ENCODE measurements at places on chromosomes 1 and 21. TPM values are rescaled to one million over a fixed set of nuclear protein-coding genes. Genes with fewer than 3 reads are reported as not detected.

The KRTAP13-2 gene
- not detected for total RNA-seq

The RFX5 gene
- total RNA-seq: 62.0 TPM

The CR1 gene
- total RNA-seq: 2.8 TPM

The CELA2A gene
- not detected for total RNA-seq

The S100A14 gene
- not detected for total RNA-seq

The TAS1R1 gene
- total RNA-seq: not detected

The TFAP2E gene
- 3.8 TPM for total RNA-seq

The GUCA2B gene
- total RNA-seq: not detected

DNA sequence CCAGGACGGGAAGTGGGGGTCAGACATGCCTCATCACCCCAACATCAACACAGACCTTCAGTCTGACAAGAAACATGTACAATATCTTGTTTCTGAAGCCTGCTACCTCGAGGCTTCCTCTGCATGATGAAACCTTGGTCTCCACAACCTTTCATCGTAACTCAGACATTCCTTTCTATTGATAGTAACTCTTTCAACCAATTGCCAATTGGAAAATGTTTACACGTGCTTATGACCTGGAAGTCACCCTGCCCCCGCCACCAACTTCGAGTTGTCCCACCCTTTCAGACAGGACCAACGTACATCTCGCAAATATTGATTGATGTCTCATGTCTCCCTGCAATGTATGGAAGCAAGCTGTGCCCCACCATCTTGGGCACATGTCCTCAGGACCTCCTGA, 159.5 kb downstream of the ETS2 start:
- no peak for DNase-seq

DNA sequence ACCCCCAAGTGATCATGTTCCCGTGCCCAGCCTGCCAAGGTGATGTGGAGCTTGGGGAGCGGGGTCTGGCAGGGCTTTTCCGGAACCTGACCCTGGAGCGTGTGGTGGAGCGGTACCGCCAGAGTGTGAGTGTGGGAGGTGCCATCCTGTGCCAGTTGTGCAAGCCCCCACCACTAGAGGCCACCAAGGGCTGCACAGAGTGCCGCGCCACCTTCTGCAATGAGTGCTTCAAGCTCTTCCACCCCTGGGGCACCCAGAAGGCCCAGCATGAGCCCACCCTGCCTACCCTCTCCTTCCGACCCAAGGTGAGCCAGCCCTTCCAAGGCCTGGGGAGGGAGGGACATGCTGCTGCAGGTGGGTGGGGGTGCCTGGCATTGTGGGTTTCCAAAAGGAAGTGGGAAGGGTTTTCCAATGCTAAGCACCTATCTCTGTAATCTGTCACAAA, 2.3 kb downstream of the TRIM46 start:
- DNase-seq: no peak

DNA sequence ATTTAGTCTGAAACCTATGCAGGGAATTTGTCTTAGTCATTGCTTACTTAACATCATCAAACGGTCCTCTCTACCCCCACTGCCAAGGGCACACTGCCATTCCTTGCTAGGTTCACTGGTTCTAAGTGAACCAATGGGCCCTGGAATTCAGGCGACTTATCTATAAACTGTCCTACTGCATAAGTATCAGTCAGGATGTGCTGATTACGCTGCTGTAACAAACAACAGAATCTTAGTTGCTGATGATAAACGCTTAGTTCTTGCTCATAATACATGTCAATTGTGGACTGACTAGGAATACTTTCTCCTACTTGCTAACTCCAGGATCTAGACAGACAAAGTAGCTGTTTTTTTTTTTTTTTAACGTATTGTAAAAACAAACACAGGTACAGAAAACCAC, 136.1 kb downstream of the PRDM2 start:
- no peak for DNase-seq

GRCh38 chr1:87179076-87179810, 149.4 kb upstream of the LMO4 start:
- no peak for DNase-seq

GRCh38 chr1:67214420-67215174, 48.3 kb downstream of the IL23R start:
- DNase-seq: peak; percentile 30

- DNase-seq: no peak
Observed at GRCh38 chr1:237324226-237324625, 282.2 kb downstream of the RYR2 start.

- no peak for DNase-seq
Observed at GRCh38 chr1:39213511-39214002, 9.1 kb downstream of the MACF1 start.

GRCh38 chr21:32004291-32004690, 131.5 kb downstream of the HUNK start:
- DNase-seq: no peak

DNA sequence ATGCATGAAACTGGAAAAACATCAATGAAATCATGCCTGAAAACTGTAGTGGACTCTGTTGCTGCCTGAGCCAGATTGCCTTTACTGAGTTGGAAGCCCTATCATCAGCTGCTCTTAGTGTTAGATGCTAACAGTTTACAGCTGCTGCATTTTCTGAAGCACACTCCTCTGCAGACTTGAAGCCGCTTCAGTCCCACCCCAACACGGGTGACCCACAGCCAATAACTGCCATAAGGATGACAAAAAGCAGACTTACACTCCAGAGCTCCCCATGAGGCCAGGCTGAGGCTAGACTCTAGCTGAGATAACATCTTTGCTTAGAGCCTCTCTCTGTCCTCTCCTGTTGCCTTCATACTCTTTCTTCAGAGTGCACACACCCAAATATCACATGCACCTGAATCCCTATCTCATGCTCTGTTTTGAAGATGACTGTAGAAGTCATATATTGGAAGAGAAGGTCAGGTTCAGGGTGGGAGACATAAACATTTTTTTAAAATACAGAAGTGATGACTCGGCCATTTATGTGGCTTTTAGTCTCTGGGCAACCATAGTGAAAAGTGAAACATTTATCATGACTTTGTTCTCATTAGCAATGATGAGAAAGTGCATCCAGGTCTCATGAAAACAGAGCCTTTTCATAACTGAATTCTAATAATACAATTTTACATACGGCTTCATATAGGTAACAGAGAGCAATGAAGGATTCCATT, 161.0 kb downstream of the KCNK2 start:
- no peak for DNase-seq

- peak; percentile 19 for DNase-seq
Observed at GRCh38 chr1:239814306-239814881, 277.3 kb upstream of the FMN2 start.

- no peak for DNase-seq
Observed at GRCh38 chr1:168344517-168344916, 63.8 kb downstream of the TBX19 start.

- DNase-seq: peak; percentile 33
Observed at GRCh38 chr1:63322944-63323864, 837 bp downstream of the FOXD3 start.

GRCh38 chr1:96834986-96835385, 113.4 kb downstream of the PTBP2 start:
- DNase-seq: no peak

- no peak for DNase-seq
Observed at GRCh38 chr1:37410815-37411214, 63.6 kb upstream of the ZC3H12A start.

GRCh38 chr21:38396325-38396724, 102.0 kb downstream of the ERG start:
- DNase-seq: no peak

DNA sequence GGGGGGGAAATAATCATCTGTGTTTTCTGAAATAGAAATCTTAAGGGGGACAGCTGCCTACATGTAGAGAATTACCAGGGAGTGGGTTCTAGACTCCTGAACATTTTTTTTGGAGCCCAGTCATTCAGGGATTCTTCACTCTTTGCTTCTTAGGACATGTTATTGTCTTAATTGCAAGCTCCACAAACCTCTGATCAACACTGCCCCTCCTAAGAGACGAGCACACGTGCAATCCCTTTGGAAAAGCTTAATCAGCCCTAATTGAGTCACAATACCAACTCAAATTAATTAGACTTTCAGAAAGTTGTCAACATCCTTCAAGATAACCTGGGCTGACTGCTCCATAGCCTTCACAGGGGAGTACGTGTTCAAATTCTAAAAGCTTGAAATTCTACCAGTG, 21.4 kb downstream of the RGS8 start:
- DNase-seq: no peak

DNA sequence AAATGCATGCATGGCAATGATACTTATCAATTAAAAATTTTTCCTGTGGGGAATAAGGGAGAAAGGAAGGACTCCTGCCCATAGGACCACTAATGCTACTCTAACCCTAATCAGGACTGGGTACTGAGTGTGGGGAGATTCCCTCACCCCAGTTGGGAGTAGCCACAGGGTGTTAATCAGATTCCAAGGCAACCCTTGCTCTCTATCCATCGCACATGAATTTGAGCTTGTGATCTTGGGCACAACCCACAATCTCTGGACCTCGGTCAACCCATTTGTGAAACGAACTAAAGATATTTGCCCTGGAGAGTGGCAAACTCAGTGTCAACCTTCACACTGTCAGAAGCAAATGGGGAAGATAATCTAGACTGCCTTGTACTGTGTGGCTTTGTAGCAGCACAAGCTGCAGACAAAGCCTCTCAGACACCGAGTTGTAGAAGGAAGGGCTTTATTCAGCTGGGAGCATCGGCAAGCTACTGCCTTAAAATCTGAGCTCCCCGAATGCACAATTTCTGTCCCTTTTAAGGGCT, 69.5 kb downstream of the SERINC2 start:
- no peak for DNase-seq

- DNase-seq: no peak
Observed at GRCh38 chr1:38613996-38614395, 245.6 kb downstream of the RRAGC start.

DNA sequence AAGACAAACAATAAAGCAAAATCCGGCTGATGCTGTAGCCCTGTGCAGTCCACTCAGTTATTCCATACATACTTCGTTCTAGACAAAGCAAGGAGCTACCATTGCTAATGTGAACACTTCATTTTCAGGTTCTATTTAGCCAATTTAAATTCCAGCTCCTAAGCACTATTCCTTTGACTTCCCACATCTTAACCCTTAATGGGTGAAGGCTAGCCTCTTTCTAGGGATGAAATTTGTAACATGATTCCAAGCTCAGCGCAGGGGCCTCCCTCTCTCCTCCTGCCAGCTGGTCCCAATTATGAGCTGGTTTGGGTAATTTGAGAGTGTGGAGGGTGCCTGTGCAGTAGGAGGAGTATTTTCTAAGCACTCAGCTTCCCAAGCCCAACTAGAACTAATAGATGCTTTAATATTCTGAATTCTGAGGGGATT, 53.9 kb upstream of the PTGFRN start:
- no peak for DNase-seq

DNA sequence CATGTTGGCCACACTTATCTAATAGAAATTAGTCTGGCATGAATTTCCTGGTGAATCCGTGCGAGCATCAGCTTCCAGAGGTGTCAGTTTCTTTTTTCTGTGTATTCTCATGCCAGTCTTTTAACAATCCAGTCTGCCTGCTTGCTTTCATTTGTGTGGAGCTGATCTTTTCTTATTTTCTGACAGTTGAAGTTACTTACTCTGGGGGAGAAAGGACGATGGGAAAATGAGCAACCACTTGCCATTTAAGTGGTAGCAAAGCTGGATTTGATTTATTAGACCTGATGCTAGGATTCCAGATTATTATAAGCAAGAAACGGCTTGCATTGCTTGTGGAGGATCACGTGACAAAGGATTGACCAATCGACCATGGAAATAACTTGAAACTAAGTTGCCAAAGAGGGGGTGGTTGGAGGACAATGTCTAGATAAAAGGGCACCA, 24.3 kb upstream of the APP start:
- no peak for DNase-seq

DNA sequence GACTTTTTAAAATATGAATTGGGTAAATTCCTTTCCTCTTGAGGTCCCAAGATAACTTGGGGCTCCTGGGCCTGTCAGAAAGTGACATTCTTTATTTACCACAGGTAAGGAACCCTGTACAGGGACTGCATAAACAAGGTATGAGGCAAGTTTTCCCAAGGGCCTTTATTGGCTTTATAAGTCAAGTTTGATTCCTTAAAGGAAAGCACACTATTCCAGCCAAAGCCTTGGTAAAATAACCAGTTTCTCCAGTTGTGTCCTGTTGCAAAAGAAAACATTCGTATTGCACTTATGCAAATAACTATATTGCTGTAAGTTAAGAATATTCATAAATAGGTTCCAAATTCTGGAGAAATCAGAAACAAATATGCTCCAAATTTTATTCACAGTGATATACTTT, 21.9 kb upstream of the METTL18 start:
- DNase-seq: no peak

DNA sequence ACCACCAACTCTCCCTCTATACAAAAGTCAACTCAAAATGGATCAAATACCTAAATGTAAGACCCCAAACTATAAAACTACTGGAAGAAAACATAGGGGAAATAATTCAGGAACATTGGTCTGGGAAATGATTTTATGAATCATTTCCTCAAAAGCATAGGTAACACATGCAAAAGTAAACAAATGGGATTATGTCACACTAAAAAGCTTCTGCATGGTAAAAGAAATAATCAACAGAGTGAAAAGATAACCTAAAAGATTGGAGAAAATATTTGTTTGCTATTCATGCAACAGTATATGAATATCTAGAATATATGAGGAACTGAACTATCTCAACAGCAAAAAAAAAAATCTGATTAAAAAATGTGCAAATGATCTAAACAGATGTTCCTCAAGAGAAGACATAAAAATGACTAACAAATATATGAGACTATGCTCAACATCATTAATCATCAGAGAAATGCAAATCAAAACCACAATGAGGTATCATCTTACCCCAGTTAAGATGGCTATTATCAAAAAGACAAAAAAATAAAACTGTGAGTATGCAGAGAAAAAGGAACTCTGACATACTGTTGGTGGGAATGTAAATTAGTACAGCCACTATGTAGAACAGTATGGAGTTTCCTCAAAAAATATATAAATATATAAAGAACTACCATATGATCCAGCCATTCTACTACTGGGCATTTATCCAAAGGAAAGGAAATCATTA, 47.8 kb downstream of the VCAM1 start:
- DNase-seq: no peak

DNA sequence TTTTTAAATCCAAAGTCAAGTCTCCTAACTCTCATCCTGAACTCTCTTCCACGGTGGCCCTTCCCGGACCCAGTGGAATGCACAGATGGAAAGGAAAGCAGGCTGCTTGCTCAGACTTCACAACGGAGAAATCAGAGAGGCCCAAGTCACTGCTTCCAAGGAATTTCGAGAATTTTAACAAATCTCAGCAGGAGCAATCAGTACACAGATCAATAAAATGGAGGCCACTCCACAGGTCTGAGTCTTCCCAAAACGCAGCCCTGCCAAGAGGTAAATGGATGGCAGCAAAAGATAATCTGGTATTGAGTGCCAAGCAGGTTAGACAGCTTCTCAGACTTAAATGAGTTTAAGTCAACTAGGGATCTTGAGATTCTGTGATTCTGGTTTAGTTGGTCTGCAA, 81.1 kb upstream of the TIAM1 start:
- DNase-seq: no peak

- no peak for DNase-seq
Observed at GRCh38 chr1:109634292-109634691, 14.7 kb downstream of the AMPD2 start.
